NCI-H69 (cell line): ENCODE measurements at places on chromosomes 5 and 9.

DNA sequence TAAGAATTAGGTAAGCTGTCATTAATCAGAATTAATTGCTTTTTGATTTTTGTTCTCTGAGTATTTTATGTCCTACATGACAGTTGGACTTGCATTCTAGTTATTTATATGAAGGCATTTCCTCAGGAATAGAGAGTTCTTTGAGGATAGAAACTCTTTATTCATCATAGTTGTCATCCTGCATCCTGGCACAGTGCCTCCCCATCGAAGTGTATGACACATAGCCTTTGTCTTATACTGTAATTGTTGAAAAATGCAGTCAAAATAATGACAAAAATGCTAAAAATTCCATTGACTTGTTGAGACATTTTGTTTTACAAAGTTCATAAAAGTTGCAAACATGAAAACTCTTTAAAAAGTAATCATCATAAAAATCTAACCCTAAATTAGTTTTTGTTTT is 36.5 kb downstream of the CFAP95 start:
- DNase-seq: no peak

DNA sequence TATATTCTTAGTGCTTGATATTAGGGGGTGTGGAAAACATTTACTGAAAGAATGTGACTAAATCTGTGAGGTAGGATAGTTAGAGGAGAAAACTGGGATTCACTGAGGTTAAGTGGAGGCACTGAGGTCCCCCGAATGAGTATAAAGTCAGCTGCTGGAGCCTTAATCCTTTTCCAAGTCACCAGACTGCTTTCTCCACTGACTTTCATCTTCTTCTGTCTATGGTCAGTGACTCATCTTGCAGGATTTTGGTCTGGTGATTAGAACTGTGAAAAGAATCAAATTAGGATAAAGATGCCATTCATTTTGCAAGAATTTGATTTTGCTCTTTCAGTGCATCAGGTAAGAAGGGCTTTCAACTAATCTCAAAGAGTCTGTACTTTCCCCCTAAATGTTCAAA is 89.3 kb upstream of the ALDH1A1 start:
- DNase-seq: no peak

DNA sequence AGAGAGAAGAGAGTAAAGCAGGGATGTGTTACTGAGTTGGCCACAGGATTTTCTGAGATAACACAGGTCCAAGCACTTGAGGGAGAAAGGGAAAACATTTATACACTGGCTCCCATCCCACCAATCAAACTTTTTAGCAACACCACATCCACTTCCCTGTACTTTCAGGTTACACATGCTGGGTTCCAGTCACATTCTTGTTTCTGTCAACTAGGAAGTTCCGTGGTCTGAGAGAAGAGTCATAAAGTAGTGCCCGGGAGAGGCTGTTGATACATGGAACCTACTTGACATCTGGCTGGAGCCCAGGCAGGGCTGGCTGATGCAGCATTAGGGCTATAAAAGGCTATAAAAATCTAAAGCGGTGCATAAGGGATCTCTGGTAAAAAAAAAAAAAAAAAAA is 473.9 kb upstream of the COX7C start:
- DNase-seq: no peak

GRCh38 chr9:87868175-87868574 is 14.5 kb upstream of the SPATA31E1 start:
- no peak for DNase-seq

GRCh38 chr5:178641711-178642110 is 14.9 kb upstream of the CLK4 start:
- DNase-seq: no peak

DNA sequence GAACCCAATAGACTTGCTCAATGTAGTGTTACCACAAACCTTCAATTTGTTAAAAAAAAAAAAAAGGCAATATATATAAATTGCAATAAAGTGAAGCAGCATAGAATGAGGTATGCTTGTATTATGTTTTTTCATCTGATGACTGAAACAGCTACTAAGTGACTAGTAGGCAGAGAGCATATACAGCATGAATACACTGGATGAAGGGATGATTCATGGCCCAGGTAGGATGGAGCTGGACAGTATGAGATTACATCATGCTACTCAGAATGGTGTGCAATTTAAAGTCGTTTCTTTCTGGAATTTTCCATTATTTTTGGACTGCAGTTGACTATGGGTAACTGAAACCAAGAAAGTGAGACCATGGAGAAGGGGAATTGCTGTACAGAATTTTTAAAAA is 161.2 kb downstream of the GNA14 start:
- DNase-seq: no peak

DNA sequence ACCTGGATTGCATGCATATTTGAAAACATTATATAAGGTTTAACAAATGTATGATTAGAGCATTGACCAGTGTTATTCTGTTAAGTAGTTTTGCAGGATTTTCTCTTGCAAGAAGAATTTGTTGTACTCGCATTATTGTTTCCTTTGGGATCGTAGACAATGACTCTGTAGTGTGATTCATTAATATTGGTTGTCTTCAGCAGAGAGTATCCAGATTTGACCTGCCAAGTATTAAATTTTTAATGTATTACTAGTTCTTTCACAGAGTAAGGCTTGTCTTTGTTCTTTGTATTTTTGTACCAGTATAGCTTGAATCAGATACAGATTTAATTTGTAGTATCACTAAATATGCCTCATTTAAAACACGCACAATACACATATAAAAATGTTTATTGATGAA is 155.0 kb downstream of the PBX3 start:
- no peak for DNase-seq

DNA sequence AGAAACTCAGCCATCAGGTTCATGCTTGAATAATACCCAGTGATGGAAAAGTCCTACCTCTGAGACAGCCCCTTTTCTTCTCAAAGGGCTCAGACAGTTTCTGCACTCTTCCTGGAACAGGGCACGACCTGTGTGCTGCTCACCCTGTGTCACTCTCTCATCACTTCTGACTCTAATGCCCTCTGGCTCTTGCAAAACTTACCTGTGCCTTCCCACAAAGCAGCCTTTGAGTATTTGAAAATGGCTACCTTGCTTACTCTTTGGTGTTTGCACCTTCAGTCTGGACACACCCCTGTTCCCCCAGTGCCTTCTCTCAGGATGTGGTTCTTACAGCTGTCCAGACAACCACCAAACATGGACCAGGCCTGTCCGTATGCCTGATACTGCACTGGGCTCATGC is 171.4 kb downstream of the GRIA1 start:
- DNase-seq: no peak

DNA sequence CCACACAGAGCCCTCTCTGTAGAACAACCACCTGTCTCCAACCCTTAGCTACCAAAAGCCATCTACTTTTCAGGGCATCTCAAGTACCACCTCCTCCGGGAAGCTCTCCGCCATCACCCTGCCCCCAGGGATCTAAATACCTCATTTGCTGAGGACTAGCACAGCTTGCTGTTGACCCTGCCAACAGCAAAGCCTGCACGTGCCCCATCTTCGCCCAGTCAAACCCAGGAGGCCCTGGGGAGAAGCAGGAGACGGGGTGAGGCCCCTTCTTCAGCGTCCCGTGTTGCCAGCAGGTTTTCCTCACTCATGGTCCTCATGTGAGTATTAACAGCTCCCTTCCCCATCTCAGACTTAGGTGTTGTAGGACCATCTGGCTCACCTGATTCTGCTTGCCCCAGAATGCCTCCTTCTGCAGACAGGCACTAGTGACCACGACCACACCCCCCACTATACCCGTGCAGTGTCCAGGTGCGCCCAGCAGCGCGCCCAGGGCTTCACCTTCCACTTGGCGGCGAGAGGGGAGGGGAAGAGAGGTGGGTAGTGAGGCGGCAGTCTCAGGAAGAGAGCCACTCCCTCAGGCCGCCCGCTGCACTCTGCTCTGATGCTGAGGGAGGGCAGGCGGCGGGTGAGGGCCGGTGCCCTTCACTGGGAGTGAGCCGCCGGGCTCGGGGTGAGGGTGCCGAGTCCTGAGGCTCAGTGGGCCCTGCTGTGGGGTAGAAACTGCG is 11.1 kb downstream of the VAV2 start:
- DNase-seq: no peak

GRCh38 chr5:77990020-77990419 is 213.9 kb upstream of the TBCA start:
- DNase-seq: peak; percentile 97

DNA sequence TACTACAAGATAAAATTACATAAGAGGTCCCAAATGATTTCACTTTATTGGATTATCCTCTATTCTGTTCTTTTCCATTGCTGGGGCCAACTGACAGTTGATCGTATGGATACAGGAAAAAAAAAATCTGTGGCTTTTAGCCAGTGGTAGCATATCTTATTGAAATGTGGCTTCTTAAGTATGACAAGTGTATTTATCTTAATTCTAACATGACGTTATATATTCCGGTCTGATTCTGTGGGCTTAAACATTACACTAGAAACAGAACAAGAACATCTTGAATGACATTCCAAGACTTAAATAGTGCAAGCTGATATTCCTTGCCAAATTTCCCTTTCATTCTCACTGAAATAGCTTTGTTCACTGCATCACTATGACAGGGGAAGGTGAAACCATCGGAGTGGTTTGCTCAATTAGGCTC is 117.9 kb downstream of the INSYN2B start:
- no peak for DNase-seq

DNA sequence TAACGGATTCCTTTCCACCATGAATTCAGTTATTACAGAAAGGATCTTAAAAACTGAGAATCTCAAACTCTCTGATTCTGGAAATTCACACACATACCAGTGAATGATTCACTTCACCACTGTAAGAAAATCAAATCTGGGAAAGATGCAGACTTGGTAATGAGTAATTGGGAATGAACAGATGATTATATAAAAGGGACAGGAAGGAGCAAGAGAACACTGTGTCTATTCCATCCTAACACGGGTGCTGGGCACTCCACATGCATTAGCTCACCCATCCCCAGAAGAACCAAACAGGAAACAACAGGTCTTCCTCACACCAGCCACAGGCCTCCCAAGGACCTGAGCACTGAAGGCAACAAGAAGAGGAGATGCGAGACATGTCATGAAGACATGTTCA is 74.8 kb upstream of the ZNF622 start:
- DNase-seq: no peak

- no peak for DNase-seq
Observed at GRCh38 chr5:7589800-7590199, 193.9 kb downstream of the ADCY2 start.

- DNase-seq: no peak
Observed at GRCh38 chr5:128627939-128628338, 89.9 kb upstream of the FBN2 start.

GRCh38 chr9:117555964-117556629 is 141.2 kb upstream of the ASTN2 start:
- DNase-seq: peak; percentile 66

GRCh38 chr5:135708481-135709207 is 125.8 kb upstream of the SLC25A48 start:
- no peak for DNase-seq

DNA sequence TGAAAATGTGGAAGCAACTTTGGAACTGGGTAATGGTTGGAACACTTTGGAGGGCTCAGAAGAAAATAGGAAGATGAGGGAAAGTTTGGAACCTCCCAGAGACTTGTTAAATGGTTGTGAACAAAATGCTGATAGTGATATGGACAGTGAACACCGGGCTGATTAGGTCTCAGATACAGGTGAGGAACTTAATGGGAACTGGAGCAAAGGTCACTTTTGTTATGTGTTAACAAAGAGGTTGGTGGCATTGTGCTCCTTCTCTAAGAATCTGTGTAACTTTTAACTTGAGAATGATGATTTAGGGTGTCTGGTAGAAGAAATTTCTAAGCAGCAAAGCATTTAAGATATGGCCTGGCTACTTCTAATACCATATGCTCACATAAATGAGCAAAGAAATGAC is 36.4 kb upstream of the CXCL14 start:
- DNase-seq: no peak

DNA sequence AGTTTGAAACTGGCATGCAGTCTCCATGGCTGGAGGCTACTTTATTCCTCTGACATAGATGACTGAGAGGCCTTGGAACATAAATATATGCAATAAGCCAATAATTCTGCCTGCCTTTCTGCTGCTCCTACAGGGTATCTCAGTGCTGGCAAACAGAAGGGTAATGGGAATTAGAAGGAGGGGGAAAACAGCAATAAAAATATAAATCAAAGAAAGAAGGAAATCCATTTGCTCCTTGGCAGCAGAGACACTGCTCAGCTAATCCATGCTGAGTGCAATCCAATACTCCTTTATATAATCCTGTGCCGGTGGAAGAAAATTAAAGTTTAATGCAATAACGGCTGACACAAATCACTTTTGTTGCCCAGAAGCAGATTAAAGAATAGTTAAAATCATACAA is 478.9 kb downstream of the SPATA31D1 start:
- DNase-seq: peak; percentile 9

DNA sequence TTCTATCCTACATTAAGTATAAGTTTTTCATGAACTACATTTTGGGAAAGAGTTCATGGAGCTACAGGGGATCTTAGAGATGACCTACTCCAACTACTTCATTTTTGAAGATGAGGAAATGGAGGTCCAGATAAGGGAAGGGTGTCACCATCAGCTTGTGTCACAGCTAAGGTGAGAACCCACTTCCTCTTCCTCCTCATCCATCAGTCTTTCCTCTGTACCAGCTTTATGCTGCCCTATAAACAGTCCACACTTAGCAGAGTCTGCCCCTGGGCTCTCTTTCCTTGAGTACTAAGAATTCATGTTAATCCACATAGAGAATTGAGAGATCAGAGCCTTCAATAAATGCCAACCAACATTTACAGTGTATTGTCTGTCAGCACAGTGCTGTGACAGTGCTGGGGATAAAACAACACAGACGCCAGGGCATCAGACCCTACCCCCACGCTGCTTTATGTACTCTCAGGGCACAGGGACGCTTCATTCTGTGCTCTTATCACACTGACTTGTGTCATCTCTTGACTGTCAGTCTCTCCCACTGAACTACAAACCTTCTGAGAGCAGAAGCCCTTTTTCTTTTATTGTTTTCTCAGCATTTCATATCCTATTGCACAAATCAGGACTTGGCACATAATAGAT is 22.1 kb downstream of the ADRB2 start:
- no peak for DNase-seq

DNA sequence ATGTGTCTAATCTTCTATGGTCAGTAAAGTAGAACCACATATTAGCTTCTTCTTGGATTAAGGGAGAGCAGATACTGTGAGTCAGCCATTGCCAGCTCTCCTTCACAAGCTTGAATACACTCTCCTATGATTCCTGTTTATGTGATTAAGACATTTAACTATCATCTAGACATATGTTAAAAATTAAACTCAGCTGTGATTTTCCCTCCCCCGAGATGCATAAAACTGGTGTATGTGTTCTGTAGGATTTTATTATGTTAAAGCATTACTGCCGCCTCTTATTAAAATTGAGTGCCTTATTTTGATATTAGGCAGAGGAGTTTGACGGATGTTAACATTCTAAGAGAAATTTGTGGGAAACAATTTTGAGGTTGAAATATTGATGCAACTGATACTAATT is 114.6 kb downstream of the ACTBL2 start:
- no peak for DNase-seq

DNA sequence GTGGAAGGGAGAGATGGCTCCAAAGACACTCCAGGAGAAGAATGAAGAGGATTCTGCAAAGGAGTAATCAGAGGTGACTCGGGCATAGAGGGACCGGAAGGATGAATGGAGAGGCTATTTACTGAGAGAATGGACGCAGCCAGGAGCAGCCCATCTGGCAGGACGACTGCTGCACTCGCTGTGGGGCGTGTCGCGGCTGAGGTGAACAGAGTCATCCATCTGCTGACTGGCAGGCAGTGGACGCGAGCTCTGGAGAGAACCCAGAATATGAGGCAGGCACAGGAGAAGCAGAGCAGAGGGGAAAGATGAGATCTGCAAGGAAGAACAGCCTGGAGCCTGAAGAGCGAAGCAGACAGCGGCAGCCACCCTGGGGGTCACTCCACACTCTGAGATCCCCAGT is 16.4 kb downstream of the FGF1 start:
- peak; percentile 85 for DNase-seq

- no peak for DNase-seq
Observed at GRCh38 chr5:148922606-148923005, 96.2 kb downstream of the ADRB2 start.
